ENCODE measurements at places on chromosomes 3 and 15. TPM values are rescaled to one million over a fixed set of nuclear protein-coding genes. Genes with fewer than 3 reads are reported as not detected.

GPR62 gene
- 0.42 TPM for total RNA-seq

CHP1 gene
- total RNA-seq = 67.3 TPM

LRRC31 gene
- not detected for total RNA-seq

ADCY5 gene
- total RNA-seq = 177 TPM

- no peak for DNase-seq
- H3K27me3 ChIP-seq = no peaks in the 10 kb centered on the region
- no peaks in the 10 kb centered on the region for H3K36me3 ChIP-seq
These were observed 130.6 kb upstream of the FHIT start for GRCh38 chr3:61381745-61382392.

DNA sequence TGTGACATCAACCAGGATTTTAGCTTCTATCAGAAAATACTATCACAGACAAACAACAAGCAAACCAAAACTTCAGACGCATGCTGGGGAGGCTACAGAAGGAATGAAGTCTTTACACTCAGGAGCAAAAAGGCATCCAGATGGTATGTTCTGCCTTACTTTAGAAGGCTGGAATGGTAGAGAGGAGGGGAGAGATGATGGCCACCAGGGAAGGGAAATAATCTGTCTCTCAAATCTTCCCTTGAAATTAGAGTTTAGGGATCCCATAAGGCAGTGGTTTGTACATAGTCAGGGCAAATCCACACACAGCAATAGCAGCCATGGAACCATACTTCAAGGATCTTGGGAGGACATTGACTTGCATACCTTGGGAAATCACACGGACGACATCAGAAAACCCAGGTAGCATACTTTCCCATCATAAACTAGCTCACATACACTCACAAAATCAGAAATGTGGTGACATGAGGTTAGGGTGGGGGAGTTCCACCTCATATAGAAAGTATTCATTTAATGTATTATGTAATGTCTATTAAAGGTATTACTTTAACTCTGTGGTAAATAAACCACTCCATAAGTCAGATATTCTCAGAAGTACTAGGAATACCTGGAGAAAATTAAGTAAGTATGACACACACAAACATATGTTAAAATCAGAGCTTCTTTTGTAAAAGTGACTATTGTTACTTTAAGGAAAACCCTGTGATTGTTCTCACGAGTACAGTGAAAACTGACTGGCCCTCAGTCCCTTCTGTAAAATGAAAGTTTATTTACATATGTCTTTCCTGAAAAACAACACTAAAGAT lies 9.4 kb downstream of the BTLA start:
- H3K4me3 ChIP-seq = no peak overlapping the region
- DNase-seq = no peak
- no peaks in the 10 kb centered on the region for H3K27me3 ChIP-seq
- no peaks in the 10 kb centered on the region for H3K4me1 ChIP-seq
- no peaks in the 10 kb centered on the region for H3K36me3 ChIP-seq
- no peak overlapping the region for H3K27ac ChIP-seq

- no peak overlapping the region for H3K4me3 ChIP-seq
- H3K27ac ChIP-seq = no peak overlapping the region
- H3K36me3 ChIP-seq = no peaks in the 10 kb centered on the region
- H3K27me3 ChIP-seq = no peaks in the 10 kb centered on the region
- DNase-seq = no peak
These were observed 20.4 kb downstream of the NANOGP8 start for GRCh38 chr15:35064576-35065190.

GRCh38 chr3:142915636-142916035 lies 26.8 kb upstream of the PCOLCE2 start:
- H3K4me3 ChIP-seq = no peak overlapping the region
- peaks cover 28% of the 10 kb centered on the region for H3K4me1 ChIP-seq
- H3K27me3 ChIP-seq = no peaks in the 10 kb centered on the region
- H3K27ac ChIP-seq = no peak overlapping the region
- DNase-seq = peak; percentile 34

- no peaks in the 10 kb centered on the region for H3K4me1 ChIP-seq
- no peak for DNase-seq
- no peak overlapping the region for H3K27ac ChIP-seq
- no peak overlapping the region for H3K4me3 ChIP-seq
- no peaks in the 10 kb centered on the region for H3K36me3 ChIP-seq
These were observed 138.4 kb downstream of the PLCL2 start for GRCh38 chr3:17023006-17023664.

DNA sequence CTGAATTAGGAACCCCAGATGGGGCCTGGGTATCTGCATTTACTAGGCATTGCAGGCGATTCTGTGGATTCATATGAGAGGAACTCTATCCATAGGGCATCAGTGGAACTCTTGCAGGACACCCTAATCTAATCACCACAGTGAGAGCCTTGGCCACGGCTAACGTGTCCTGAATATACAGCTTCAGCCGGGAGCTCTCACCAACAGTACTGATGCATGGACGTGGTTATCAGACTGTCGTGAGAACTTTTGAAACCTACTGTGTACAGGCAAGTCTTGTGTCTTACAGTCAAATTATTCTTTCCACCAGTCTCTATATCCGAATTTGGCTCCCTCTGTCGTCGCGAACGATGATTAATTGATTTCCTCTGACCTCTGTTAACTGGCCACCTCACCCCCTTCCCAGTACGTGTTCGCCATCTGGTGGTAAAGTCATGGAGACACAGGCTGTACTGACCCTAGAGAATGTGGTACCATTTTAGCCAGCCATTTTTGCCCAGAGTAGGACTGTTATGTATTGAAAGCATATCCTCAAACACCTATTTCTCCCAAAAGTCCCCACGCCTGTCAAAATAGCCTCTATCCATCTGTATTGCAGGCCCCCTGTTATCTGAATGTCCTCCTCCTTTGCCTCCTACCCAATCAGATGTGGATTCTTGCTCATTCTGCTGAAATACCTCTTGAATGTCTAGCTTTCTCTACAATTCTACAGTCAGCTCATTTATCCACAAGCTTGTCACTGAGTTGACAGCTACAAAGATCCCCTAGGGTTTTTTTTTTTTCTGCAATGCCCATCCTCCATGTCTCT lies 39.7 kb downstream of the GLDN start:
- no peak overlapping the region for H3K4me3 ChIP-seq
- H3K27me3 ChIP-seq = no peaks in the 10 kb centered on the region
- H3K27ac ChIP-seq = no peak overlapping the region
- H3K36me3 ChIP-seq = no peaks in the 10 kb centered on the region
- peaks cover 29% of the 10 kb centered on the region for H3K4me1 ChIP-seq

DNA sequence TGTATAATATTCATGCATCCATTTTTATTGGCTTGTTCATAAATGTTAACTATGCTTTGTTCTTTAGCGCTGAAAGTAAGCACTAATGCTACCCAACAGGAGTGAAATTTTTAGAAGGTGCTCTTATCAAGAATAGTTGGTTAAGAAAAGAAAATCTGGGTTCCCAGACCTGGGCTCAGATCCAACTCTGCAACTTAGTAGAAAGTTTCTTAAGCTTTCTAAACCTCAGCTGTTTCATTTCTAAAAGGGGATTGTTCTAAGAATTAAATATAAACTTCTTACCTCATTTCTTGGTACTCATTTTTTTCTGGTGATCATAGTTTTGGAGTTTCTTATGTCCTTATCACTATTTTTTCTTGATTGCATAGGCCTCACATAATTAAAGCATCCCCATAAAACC lies 12.1 kb downstream of the ARPP21 start:
- DNase-seq = no peak
- H3K4me1 ChIP-seq = no peaks in the 10 kb centered on the region
- no peaks in the 10 kb centered on the region for H3K27me3 ChIP-seq
- no peaks in the 10 kb centered on the region for H3K36me3 ChIP-seq
- no peak overlapping the region for H3K4me3 ChIP-seq

DNA sequence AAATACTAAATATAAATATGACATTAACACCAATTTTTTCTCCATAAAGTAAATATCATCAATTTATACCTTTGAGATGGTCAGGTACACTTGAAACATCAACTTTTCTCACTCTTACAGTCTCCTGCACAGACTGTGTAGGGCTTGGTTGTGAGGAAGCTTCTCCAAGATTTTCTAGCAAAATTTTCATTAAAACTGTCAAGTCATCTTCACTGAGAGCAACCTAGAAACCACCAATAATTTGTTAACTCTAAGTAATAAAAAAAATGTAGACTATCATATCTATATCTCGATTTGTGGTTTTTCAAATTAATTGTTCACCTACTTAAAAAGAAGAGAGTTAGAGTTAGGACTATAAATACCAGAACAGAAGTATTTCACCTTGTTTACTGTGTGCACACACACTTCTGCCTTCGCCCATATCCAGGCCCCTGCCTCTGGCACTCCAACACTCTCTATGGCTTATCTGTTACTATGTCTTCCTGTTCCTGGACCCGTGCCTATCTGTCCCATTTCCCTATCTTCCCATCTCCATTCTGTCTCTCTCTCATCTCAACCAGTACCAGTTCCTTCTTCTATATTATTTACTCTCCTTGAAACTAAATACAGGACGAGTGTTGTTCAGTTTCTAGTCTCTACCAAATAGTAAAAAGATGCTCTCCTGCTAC lies 123.6 kb downstream of the VPS13C start:
- H3K27me3 ChIP-seq = no peaks in the 10 kb centered on the region
- no peak overlapping the region for H3K4me3 ChIP-seq
- no peak overlapping the region for H3K27ac ChIP-seq
- peaks cover 7% of the 10 kb centered on the region for H3K36me3 ChIP-seq

DNA sequence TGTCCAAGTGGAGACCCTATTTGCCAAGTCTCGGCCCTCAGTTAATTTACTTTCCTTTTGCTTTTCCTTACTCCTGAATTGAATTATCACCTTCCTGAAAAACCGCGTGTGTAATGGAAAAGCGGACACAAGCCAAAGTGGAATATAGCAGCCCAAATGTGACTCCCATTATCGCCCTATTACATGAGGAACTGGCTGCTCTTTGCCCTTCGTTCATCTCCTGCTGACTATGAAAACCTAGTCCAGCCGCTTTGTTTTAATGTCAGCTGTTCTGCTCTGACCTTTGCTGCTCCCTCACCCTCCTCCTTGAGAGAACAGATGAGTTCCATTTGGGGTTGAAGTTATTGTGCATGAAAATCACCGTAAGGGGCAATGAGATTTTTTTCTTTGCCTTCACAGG lies 632.7 kb upstream of the SUCLG2 start:
- H3K36me3 ChIP-seq = no peaks in the 10 kb centered on the region
- no peaks in the 10 kb centered on the region for H3K27me3 ChIP-seq
- H3K4me3 ChIP-seq = no peak overlapping the region
- no peaks in the 10 kb centered on the region for H3K4me1 ChIP-seq

DNA sequence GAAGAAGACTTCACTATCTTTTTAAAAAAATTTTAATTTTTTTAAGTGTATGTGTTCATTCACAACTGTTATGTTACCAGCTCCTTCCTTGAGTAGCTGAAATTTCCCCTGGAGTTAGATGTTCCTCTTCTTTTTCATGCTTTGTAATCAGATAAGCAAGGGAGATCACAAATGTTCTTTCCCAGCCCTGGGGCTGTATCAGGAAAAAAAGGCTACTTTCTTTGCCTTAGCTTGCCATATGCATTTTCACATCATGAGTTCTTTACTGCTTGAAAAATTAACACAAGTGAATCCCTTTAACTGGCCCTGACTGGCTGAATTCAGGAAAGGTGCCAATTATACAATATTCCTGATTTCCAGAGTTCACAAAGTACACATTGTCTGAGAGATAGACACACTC lies 353.2 kb upstream of the ATP11B start:
- no peaks in the 10 kb centered on the region for H3K27me3 ChIP-seq
- DNase-seq = no peak
- H3K27ac ChIP-seq = no peak overlapping the region
- H3K36me3 ChIP-seq = no peaks in the 10 kb centered on the region

DNA sequence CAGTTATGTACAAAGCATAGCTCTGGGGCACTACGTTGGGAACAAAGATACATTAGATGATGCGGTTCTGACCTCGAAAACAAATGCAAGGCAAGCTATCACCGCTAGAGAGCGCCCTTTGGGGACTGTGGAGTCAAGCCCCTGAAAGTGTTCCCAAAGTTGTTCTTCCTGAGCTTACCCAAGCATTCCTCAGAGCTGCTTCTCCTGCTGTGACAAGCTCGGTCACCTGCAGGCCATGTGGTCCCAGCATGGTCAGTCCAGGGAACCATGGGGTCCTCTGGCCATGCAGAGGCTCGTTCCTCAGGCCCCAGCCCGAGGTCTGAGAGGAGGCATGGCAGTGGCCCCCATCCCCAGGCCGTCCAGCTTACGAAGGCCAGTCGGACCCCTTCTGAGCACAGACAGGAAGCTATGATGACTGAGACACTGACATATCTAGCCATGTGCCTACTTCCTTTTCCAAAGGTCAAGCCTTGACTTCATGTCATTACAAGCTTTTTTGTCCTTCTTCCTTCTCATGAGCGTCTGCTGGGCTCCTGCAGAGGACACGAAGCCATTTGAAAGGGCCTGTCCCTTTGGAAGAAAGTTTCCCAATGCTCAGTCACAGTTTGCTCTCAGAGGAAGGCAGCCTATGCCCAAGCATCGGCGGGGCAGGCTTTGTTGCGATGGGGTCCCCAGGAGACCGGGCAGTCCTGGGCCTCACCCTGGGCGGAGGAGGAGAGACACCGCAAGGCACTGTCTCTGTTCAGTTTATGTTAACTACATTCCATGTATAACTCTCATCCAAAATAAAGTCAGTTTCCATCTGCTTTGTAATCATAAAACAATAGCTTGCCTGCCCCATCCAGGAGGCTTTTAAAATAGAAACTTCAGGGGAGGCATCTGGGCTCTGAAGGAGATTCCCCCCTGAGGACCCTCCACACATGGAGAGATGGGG lies 79.3 kb downstream of the ATP10A start:
- H3K27ac ChIP-seq = peak overlapping the region; percentile 85
- H3K27me3 ChIP-seq = no peaks in the 10 kb centered on the region
- DNase-seq = no peak
- H3K4me1 ChIP-seq = peaks cover 71% of the 10 kb centered on the region
- H3K36me3 ChIP-seq = no peaks in the 10 kb centered on the region

DNA sequence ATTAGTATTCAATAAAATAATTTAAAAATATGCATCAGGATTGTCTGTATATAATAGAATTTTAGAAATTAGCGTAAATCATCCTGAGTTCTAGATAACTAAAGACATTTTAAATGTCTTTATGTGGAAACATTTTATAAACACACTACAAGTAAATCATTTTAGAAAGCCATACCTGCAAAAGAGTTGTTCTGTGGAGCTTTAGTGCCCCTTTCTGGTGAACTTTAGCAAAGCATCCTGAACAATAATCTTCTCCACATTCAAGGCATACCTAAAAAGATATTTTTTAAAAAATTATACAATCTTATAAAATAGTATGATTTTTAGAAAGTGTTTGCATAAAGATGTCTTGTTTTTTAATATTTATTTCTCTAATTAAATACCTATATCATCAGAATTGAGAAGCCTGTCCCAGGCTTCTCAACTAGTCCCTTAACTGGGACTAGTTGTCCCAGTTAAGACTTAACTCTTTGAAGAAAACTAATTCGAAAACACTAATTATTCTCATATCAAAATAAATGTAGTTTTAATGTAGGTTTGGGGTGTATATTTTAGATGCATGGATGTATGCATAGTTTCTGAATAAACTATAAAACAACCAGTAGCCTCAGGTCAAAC lies 29.7 kb downstream of the ZBBX start:
- no peaks in the 10 kb centered on the region for H3K4me1 ChIP-seq
- no peak overlapping the region for H3K27ac ChIP-seq

DNA sequence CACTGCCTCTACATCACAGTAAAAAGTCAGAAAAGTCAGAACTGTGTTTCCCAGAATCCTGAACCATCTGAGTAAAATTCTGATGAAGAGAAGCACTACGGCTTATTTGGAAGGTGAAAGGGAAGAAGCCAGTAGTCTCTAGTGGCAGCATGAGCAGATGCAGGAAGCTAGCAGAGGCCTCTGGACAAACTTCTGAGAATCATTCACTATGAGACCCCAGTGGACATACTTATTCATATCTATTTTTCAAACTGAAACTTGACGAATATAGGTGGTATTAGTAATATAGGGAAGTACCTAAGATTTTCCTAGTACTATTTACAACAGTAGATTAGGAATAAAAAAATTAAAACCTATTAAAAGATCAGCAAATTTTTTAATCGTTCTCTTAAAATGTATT lies 272.8 kb upstream of the TTC14 start:
- no peaks in the 10 kb centered on the region for H3K4me1 ChIP-seq
- no peak for DNase-seq
- no peak overlapping the region for H3K4me3 ChIP-seq
- no peaks in the 10 kb centered on the region for H3K27me3 ChIP-seq
